ENCODE measurements at places on chromosomes 2 and 18. TPM values are rescaled to one million over a fixed set of nuclear protein-coding genes. Genes with fewer than 3 reads are reported as not detected.

DNA sequence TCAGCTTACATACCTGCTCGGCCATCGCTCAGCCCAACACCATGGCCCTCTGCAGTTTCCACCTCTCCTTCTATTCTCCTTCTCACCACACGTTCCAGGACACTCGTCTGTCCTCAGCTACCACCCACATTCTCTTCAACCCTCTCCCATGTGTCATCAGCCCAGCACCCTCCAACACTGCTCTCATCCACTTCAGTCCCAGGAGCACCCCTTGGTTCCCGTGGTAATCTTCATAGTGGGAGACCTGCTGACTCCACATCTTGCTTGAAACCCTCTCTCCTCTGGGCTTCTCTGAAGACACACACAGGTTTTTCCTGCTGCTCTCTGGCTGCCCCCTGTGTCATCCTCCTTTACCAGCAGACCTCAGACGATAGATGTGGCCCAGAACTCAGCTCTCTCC is 228.7 kb downstream of the GBX2 start:
- no peaks in the 10 kb centered on the region for H3K27me3 ChIP-seq
- no peak overlapping the region for H3K4me3 ChIP-seq
- H3K27ac ChIP-seq: no peak overlapping the region
- DNase-seq: no peak
- no peaks in the 10 kb centered on the region for H3K4me1 ChIP-seq

- no peaks in the 10 kb centered on the region for H3K27me3 ChIP-seq
- H3K4me3 ChIP-seq: no peak overlapping the region
- H3K36me3 ChIP-seq: no peaks in the 10 kb centered on the region
- H3K27ac ChIP-seq: no peak overlapping the region
- H3K4me1 ChIP-seq: no peaks in the 10 kb centered on the region
- DNase-seq: no peak
Measured at GRCh38 chr2:157760949-157761348, 115.2 kb downstream of the ACVR1 start.

- DNase-seq: no peak
- H3K4me1 ChIP-seq: no peaks in the 10 kb centered on the region
- no peaks in the 10 kb centered on the region for H3K36me3 ChIP-seq
- H3K27me3 ChIP-seq: no peaks in the 10 kb centered on the region
- no peak overlapping the region for H3K27ac ChIP-seq
Measured at GRCh38 chr2:103859238-103859637, 994.7 kb upstream of the POU3F3 start.

DNA sequence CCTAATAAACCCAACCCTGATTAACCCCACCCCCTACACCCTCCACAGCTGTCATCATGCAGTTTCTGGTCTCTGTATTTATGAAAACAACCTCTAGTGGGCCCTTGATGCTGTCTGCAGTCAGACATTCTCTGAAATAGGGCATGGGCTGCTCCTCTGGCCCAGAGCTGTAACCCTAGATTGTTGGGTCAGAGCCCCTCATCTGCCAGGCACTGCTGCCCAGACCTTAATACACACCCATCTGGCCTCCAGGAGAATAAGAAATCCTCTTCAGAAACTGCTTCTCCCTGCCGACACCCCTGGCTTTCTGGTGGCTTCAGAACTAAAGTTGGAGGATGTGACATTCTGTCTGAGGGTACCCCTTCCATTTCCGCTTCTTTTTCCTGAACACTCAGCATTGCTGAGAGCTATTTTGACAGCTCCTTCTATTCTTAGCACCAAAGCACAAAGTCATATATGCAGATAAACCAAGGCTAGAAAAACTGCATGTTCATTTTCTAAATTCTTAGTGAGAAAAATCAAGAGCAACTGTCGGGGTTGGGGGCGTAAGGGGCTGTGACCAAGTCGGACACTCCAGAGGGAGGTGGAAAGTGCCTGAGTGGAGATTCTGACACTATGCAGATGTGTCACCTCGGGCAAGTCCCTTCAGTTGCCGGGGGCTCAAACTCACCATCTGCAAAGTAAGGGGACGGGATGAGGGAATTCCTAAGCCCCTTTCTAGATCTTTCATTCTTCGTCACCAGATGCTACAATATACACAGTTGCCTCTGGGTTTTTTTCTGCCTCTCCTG is 28.7 kb downstream of the SRSF7 start:
- no peaks in the 10 kb centered on the region for H3K36me3 ChIP-seq
- H3K27me3 ChIP-seq: no peaks in the 10 kb centered on the region
- peaks cover 3% of the 10 kb centered on the region for H3K4me1 ChIP-seq
- peak; percentile 6 for DNase-seq

- no peaks in the 10 kb centered on the region for H3K27me3 ChIP-seq
- H3K4me3 ChIP-seq: peak overlapping the region; percentile 8
- no peaks in the 10 kb centered on the region for H3K4me1 ChIP-seq
- DNase-seq: no peak
Measured at GRCh38 chr2:152694161-152694661, 23.1 kb downstream of the PRPF40A start.

DNA sequence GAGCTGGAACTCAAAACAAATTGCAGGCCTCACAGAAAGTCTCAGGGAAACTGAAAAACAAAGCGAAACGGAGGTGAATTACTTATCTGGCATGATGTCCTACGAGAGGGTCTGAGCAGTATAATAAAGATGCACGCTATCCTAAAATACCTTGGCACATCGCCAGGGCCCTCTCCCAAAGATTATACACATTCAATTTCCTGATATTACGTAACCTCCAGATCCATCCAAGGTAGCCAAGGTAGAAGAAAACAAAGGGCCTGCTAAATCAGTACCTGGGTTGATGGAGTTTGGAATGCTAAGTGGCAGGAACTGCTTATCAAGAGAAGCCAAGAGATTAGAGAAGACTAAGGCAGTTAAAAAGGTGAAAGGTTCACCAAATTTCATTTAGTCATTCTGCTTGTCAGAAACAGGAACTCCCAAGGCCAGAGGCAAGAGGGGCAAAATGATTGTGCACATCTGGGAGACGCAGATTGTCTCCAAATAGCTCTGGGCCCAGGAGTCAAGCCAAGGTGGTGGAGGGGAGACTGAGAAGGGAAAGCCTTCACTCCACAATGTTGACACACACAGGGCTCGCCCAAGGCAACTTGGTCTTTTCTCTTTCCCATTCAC is 236.8 kb upstream of the ATP5MC3 start:
- DNase-seq: no peak
- no peaks in the 10 kb centered on the region for H3K36me3 ChIP-seq
- H3K27ac ChIP-seq: no peak overlapping the region
- no peaks in the 10 kb centered on the region for H3K4me1 ChIP-seq

GRCh38 chr2:149017116-149017985 is 21.1 kb upstream of the LYPD6B start:
- H3K27ac ChIP-seq: no peak overlapping the region
- no peaks in the 10 kb centered on the region for H3K4me1 ChIP-seq
- no peaks in the 10 kb centered on the region for H3K27me3 ChIP-seq
- DNase-seq: peak; percentile 72

GRCh38 chr2:75074708-75075107 is 116.3 kb downstream of the POLE4 start:
- no peak for DNase-seq
- no peak overlapping the region for H3K4me3 ChIP-seq
- H3K27ac ChIP-seq: no peak overlapping the region
- no peaks in the 10 kb centered on the region for H3K27me3 ChIP-seq
- H3K4me1 ChIP-seq: no peaks in the 10 kb centered on the region

DNA sequence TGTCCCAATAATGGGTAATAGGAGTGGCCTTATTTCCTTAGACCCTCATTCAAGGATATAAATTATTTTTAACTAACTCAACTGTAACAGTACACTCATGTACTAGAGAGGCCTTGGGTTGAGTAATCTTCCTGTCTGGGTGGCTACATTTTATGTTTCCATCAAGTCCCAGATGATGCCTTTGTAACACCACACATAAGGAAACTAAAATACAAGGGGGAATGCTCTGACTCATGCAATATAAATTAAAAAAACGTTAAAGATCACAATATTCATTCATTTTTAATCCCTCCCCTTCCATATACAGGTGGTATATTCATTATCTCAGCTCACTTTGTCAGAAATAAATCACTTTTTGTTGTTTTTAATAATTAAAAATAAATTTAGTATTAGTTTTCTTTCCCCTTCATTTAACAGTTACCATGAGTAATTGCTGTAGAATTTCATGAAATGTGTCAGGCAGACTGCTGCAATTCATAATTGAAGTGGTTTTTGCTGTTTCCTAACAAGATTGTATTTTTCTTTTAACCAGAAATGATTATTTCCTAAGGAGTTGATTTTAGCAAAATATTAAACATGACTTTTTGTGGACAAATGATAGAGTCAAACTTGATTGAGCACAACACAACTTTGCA is 1403.6 kb downstream of the SUCLG1 start:
- no peaks in the 10 kb centered on the region for H3K4me1 ChIP-seq
- no peaks in the 10 kb centered on the region for H3K36me3 ChIP-seq
- H3K27ac ChIP-seq: no peak overlapping the region
- no peak overlapping the region for H3K4me3 ChIP-seq

GRCh38 chr2:207746131-207746530 is 23.6 kb downstream of the FZD5 start:
- peak; percentile 39 for DNase-seq
- no peak overlapping the region for H3K4me3 ChIP-seq
- H3K27ac ChIP-seq: no peak overlapping the region
- H3K36me3 ChIP-seq: no peaks in the 10 kb centered on the region
- H3K4me1 ChIP-seq: no peaks in the 10 kb centered on the region
- H3K27me3 ChIP-seq: no peaks in the 10 kb centered on the region

DNA sequence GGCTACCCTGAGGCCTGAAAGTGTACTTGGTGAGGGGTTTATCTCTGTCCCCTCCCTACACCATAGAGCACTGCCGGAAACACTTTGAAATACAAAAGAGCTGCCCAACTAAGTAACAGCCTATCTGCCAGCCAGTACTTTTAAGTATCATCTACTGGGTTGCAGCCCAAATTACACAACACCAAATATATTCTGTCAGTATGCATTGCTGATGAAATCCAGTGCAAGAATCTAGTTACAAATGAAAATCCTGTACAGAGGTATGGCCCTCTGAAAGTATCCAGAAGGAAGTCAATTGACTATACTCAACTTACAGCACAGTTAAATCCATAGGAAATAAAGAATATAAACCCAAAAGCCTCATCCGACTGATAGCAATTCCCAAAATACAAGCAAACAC is 280.8 kb downstream of the CCDC85A start:
- no peaks in the 10 kb centered on the region for H3K27me3 ChIP-seq
- H3K4me3 ChIP-seq: no peak overlapping the region
- no peak for DNase-seq
- H3K36me3 ChIP-seq: no peaks in the 10 kb centered on the region

The CHRNG gene
- total RNA-seq: not detected

The SCYGR4 gene
- total RNA-seq: not detected

The STAT4 gene
- 0.51 TPM for total RNA-seq

The SH3BP4 gene
- total RNA-seq: 13.5 TPM

The SP5 gene
- not detected for total RNA-seq

The RASGRP3 gene
- 5.1 TPM for total RNA-seq

The ASPRV1 gene
- total RNA-seq: 4.4 TPM

The LINC00305 gene
- total RNA-seq: not detected

Data from uterus (tissue), 4 donors.